ENCODE measurements at places on chromosomes 11 and 22.

DNA sequence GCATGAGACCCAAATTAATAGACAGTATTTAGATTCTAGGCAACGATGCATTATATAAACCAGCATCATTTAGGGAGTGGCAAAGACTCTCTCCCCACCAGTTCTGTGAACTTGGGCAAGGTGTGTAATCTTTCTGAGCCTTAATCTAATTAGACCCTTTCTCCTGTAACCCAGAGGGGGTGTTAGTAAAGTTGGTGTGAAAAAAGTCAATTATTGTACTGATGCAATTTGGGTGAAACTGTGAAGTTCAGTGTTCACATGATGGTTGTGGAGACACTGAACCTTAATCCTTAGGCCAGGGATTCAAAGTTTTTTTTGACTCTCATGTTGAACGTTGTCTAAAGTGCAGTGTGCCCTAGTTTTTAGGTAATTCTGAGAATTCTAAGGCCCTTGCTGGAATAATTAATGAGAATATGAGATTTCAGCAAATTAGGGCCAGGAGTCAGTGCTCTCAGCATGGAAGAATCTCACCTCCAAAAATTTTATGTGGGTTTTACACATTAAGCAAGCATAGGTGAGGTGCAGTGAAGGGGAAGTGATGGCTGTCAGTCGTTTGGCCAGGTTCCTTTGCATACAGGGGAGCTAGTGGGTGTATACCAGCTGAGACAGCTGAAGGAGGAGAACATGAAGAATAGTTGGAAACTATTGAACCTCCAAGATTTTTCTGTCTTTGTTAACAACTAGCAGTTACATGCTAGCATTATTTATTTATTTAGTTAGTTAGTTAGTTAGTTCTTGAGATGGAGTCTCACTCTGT, 94.2 kb downstream of the PTPRJ start:
- H3K27ac ChIP-seq: no peak overlapping the region
- H3K36me3 ChIP-seq: no peaks in the 10 kb centered on the region
- peaks cover 2% of the 10 kb centered on the region for H3K27me3 ChIP-seq
- DNase-seq: no peak

GRCh38 chr11:33869481-33870422, 22.1 kb downstream of the LMO2 start:
- peaks cover 15% of the 10 kb centered on the region for H3K4me1 ChIP-seq
- peak; percentile 87 for DNase-seq
- peak overlapping the region; percentile 45 for H3K27ac ChIP-seq
- peak overlapping the region; percentile 56 for H3K4me3 ChIP-seq

GRCh38 chr11:10539339-10539738, 1.6 kb downstream of the RNF141 start:
- no peak for DNase-seq
- peaks cover 3% of the 10 kb centered on the region for H3K4me1 ChIP-seq
- H3K27me3 ChIP-seq: no peaks in the 10 kb centered on the region
- H3K27ac ChIP-seq: no peak overlapping the region

DNA sequence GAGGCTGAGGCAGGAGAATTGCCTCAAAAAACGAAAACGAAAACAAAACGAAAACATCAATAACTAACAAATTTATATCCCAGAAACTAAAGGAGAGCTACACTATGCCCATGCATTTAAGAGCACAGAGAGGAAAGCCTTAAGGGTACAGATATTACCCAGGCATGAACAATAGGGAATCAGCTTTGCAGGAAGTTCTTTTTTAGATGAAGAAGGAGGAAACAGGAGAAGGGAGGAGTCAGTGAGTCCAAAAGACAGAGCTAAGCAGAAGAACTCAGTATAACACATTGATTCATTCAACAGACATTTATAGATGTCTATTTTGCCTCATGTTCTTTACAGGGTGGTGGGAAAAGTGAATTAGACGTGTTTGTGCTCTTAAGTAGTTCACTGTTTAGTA, 8.3 kb downstream of the MRPL17 start:
- no peak overlapping the region for H3K4me3 ChIP-seq
- no peak for DNase-seq
- no peaks in the 10 kb centered on the region for H3K4me1 ChIP-seq
- no peaks in the 10 kb centered on the region for H3K27me3 ChIP-seq
- no peak overlapping the region for H3K27ac ChIP-seq

DNA sequence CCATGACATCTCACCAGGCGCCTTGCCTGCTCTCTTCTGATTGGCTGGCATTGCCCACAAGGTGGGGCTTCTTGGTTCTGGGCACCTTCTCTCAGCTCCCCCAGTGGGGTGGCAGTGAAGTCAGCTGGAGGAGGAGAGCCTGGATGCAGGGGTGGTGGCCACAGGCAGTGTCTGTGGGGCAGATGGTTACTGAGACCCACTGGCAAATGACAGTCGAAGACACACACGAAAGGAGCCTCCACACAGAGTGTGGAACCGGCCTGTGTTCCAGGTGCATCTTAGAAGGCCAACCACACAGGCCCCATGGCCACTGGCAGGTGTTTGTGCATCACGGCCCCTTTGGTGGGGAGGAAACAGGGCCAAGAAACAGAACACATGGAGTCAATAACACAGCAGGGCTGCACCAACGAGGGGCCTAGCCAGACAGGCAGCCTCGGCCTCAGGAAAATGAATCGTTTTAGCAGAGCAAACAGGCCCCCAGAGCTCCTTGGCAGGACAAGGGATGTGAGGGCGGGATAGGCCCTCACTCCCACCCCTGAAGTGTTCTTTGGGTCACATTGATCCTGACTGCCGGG, 683.4 kb downstream of the TBC1D22A start:
- peaks cover 2% of the 10 kb centered on the region for H3K27me3 ChIP-seq
- no peaks in the 10 kb centered on the region for H3K36me3 ChIP-seq
- peaks cover 11% of the 10 kb centered on the region for H3K4me1 ChIP-seq
- no peak overlapping the region for H3K4me3 ChIP-seq

GRCh38 chr11:102734650-102735049, 9.9 kb upstream of the MMP8 start:
- no peak overlapping the region for H3K27ac ChIP-seq
- H3K36me3 ChIP-seq: no peaks in the 10 kb centered on the region
- no peak overlapping the region for H3K4me3 ChIP-seq

DNA sequence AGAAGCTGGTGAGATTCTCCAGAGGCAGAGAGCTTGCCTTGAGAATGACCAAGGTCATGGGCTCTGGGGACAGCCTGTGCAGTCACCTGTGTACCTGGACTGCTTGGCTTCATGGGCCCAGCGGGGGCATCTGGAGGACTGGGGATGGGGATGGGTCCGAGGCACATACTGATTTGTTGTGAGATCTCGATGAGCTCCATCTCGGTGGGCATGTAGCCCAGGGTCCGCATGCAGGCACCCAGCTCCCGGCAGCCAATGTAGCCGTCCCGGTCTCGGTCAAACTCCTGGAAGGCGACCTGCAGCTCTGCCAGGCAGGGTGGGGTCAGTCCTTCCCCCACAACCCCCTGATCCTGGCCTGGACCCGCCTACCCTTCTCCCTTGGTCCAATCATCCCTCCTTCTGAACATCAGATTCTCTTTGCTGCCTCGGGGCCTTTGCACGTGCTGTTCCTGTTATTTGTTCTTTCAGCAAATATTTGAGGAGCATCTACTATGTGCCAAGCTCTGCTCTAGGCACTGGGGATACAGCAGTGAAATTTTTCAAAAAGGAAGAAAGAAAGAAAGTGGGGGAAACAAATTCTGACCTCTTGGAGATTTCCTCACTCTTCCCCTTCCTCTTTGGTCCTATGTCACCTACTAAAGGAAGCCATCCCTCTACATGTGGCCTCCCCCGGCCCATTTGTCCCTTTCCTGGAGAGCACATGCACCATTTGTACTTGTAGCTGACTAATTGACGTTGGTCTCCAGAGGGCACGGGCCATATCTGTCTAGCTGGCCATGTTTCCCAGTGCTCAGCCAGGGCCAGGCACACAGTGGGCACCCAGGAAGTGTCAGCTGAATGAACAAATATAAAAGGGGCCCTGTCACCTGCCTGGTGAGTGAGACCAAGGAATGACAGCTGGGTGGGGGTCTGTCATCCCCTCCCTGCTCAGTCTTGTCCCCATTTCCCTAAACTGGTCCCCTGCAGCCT, 2.1 kb downstream of the CABP2 start:
- no peak overlapping the region for H3K27ac ChIP-seq
- H3K27me3 ChIP-seq: peaks cover 5% of the 10 kb centered on the region
- no peak for DNase-seq
- H3K4me3 ChIP-seq: no peak overlapping the region
- peaks cover 5% of the 10 kb centered on the region for H3K4me1 ChIP-seq

DNA sequence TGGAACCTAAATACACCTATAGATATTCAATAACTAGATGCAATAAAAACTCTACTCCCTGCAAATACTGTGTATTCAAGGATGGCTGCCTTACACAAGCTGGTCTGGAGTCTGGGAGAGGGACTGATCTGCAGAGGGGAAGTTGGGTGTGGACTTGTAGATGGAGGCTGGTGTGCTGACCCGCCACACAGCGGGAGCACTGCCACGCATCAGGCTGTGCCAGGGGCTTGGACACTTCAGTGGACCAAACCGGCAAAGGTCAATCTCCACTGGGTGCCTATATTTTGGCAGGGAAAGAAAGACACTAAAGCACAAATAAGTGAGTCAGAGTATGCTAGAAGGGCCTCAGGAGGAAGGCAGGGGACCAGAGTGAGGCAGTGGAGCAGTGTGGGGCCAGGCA, 2.1 kb upstream of the SHANK3 start:
- peaks cover 39% of the 10 kb centered on the region for H3K27me3 ChIP-seq
- no peak overlapping the region for H3K27ac ChIP-seq
- H3K4me1 ChIP-seq: peaks cover 8% of the 10 kb centered on the region
- H3K4me3 ChIP-seq: no peak overlapping the region

GRCh38 chr11:125542709-125543108, 26.6 kb upstream of the EI24 start:
- H3K36me3 ChIP-seq: no peaks in the 10 kb centered on the region
- no peaks in the 10 kb centered on the region for H3K27me3 ChIP-seq
- DNase-seq: no peak
- H3K4me1 ChIP-seq: no peaks in the 10 kb centered on the region

DNA sequence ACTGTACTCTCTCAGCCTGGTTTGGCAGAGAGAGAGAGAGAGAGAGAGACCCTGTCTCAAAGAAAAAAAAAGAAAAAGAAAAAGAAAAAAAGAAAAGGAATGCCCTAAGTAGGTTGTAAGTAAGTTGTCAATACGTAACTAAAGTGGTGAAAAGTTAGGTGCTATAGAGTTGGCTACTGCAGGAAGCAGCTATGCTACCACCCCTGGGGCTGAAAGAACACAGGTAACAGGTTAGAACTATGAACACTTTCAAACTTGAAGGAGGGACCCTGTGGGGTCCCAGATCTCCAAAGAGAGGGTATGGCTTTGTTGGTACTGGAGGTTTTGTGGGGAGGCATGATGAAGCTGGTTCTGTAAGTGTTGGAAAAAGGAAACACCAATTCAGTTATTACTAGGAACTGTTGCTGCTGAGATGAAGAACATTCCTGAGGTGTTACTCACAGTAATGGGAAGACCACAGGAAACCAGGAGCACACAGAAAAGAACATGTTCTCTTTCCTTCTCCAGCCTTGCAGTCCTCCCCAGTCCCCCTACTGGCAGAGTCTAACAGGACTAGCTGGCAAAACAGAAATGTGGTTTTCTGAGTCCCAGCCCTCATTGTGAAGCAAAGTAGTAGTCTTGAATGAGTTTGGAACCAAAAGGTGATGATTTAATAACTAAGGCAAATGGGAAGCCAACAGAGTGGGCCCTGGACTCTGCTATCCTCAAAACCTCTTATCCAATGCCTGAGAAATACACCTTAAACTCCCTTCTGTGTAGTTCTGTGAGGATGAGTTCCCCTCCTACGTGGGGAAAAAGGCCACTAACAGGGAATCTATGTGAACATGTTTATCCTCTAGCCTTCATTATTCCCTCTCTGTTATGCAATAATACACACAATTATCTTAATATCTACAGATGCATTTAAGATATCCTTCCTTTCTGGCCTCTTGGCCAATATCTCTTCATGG, 427.0 kb upstream of the DDI1 start:
- no peak overlapping the region for H3K4me3 ChIP-seq
- H3K36me3 ChIP-seq: no peaks in the 10 kb centered on the region
- H3K27ac ChIP-seq: no peak overlapping the region
- no peaks in the 10 kb centered on the region for H3K27me3 ChIP-seq
- H3K4me1 ChIP-seq: no peaks in the 10 kb centered on the region

DNA sequence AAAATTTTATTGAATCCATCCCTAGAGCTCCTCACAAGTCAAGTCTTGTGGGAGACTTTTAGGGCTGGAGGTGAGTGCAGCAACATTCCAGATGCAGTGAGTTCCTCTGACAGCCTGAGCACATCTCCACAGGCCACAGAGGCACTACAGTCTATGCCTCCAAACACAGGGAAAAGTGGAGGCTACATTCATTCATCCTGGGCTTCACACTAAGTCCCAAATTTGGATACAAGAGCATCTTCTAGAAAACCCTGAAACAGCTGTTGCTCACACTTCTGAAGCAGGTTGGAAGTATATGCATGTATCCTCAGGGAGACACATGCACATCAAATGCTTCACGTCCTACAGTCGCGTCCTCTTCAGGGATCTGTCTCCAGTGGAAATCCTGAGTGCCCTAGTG, 1.2 kb downstream of the CD3D start:
- H3K4me1 ChIP-seq: peaks cover 2% of the 10 kb centered on the region
- H3K27ac ChIP-seq: no peak overlapping the region
- DNase-seq: no peak
- peaks cover 8% of the 10 kb centered on the region for H3K27me3 ChIP-seq
- H3K4me3 ChIP-seq: no peak overlapping the region

GRCh38 chr11:8271106-8271886, 7.6 kb upstream of the LMO1 start:
- H3K4me3 ChIP-seq: no peak overlapping the region
- H3K4me1 ChIP-seq: peaks cover 6% of the 10 kb centered on the region
- peaks cover 44% of the 10 kb centered on the region for H3K27me3 ChIP-seq

GRCh38 chr11:30424844-30425243, 101.9 kb downstream of the ARL14EP start:
- H3K4me1 ChIP-seq: peaks cover 18% of the 10 kb centered on the region
- peak; percentile 71 for DNase-seq
- no peaks in the 10 kb centered on the region for H3K27me3 ChIP-seq

DNA sequence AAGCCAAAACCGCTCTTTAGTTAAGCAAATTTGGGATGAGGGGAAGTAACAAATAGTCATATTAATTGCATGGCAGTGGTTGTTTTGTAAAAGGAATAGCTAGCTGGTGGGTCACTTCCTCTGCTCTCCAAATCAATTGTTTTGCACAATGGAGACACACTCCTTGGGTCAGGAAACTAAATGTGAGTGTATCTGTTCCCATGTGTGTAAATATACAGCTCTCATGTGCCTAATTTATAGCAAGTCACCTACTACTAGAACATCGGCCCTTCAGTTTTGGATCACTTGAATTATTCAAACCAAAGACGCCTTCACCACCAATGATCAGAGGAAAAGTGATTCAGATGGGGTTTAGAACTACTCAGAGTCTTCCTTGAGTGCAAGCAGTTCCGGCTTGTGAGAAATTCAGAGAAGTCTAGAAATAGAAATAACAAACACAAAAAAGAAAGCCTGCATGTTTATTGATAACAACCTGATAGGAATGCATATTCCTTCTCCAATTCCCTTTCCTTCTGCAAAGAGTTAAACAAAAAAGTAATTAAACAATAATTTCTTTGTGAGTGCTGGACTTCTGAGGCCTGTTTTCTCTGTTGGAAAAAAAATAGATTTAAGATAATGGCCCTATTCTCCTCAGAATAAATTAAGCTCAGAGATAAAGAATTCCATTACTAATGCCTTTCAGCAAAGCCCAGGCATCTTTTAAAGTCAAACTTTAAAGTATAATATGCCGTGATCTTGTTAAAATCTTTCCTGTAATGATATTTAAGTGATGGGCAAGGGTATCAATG, 100.4 kb downstream of the KIRREL3 start:
- H3K27me3 ChIP-seq: no peaks in the 10 kb centered on the region
- no peak overlapping the region for H3K4me3 ChIP-seq
- no peak overlapping the region for H3K27ac ChIP-seq
- H3K36me3 ChIP-seq: no peaks in the 10 kb centered on the region

- no peak overlapping the region for H3K27ac ChIP-seq
- no peak for DNase-seq
- no peaks in the 10 kb centered on the region for H3K4me1 ChIP-seq
- H3K36me3 ChIP-seq: no peaks in the 10 kb centered on the region
These were observed 87.6 kb upstream of the OR9Q1 start for GRCh38 chr11:57936050-57936418.
